Inflammatory macrophage treated with lipopolysaccharide for 4 hours (primary cell): ENCODE measurements at places on chromosomes 6 and 20.

GRCh38 chr6:80340280-80340679 is 233.8 kb downstream of the BCKDHB start:
- DNase-seq, result no peak

DNA sequence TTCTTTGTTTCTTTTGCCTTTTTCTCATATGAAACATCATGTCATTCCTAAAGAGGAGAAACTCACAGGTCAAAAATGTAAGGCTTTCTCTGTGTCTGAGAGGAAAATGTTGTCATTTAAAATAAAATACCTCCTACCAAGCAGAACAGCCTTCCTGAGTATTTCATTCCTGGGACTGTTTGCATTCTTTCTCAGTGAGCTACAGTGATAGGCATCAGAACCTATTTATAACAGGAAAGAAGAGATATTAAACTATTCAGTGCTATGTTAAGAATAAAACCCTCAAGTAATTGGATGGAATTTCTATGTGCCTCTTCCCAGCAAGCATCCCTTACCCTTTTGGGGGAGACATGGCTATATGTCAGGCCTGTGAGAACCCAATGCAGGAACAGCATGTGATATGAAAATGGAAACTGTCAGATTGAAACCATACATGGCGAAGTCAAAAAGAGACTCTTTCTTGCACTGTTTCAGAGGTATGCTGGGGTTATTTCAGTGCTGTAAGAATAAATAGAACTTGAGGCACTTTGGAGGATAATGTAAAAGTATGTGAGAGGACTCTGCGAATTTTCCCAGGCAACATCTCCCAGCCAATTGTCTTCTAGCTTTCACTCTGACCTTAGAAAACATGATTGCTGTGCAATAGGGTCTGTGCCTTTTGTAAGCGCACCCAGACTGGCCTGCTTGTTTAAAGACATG is 133.8 kb upstream of the CCN2 start:
- no peak for DNase-seq

DNA sequence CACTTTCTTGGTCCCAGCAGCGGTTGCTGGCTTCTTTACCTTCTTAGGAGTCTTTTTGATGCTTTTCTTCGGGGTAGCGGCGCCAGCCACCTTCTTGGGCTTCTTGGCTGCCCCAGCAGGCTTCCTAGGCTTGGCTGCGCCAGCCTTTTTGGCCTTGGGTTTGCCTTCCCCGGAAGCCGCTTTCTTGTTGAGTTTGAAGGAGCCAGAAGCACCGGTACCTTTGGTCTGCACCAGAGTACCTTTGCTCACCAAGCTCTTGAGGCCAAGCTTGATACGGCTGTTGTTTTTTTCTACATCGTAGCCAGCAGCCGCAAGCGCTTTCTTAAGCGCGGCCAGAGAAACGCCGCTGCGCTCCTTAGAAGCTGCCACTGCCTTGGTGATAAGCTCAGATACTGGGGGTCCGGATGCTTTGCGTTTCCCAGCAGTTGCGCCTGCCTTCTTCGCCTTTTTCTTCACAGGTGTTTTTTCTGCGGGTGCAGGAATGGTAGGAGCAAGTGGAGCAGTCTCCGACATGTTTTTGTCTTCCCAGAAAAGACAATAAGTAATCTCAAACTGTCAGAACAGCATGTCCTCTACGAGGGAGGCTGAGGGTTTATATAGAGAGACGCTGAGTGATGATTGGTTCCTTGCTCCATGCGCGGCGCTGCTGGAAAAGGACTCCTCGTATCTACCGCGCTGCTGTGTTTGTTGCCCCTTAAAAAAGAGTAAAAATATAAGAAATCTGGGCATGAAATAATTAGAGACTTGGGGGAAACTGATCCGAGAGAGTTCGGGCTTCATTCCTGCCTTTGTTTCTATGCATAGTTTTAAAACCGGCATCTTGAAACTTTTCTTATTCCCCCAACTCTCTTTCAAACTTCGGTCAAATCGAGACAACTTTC is 130.3 kb upstream of the BTN3A2 start:
- DNase-seq, result peak; percentile 63

- no peak for DNase-seq
These were observed 203.9 kb downstream of the PHF3 start for GRCh38 chr6:63839485-63839884.

DNA sequence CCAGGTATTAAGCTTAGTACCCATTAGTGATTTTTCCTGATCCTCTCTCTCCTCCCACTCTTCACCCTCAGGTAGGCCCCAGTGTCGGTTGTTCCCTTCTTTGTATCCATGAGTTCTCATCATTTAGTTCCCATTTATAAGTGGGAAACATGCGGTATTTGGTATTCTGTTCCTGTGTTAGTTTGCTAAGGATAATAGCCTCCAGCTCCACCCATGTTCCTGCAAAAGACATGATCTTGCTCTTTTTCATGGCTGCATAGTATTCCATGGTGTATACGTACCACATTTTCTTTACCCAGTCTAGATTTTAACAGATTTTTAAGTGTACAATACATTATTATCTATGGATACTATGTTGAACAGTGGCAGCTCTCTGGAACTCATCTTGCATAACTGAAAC is 44.4 kb downstream of the CYP24A1 start:
- DNase-seq, result no peak

- DNase-seq, result no peak
These were observed 152.3 kb downstream of the ZDHHC14 start for GRCh38 chr6:157533048-157533871.

- DNase-seq, result no peak
These were observed 24.4 kb downstream of the MARCKS start for GRCh38 chr6:113881478-113881980.

DNA sequence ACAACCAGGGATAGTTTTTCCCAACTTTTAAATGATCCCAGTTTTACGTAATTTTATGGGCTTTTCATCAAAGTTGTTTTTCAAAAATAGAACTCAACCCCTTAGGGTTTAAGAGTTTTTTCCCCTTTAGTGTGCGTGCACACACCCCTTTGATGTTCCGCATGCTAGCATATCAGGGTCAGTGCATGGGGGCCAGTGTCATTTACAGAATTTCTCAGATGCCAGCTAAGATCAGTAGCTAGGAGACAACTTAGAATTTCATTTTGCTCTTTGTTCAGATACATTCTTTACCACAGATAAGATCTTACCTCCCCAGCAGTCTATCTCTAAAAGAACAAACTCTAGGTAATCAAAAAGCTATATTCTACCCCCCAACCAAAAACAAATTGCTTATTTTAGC is 238.5 kb upstream of the SASH1 start:
- no peak for DNase-seq

DNA sequence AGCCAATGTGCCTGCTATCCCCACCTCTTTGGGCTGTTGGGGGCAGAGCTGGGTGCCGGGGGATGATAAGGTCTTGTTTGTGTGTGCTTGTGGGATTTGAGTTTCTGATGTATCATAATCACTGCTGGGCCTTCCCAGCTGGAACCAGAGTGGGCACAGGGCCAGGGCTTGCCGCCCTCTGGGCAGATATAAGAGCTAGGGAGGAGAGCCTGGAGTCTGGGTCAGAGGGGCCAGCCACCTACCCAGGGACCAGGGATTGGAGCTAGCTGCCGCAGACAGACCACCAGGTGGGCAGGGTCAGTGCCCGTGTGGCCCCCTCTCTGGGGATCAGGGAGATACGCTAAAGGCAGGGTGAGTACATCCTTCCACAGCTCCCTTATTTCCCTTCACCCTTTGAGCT is 3.1 kb upstream of the TLDC2 start:
- no peak for DNase-seq

- no peak for DNase-seq
These were observed 214.9 kb upstream of the KCNG1 start for GRCh38 chr20:51237791-51238190.

DNA sequence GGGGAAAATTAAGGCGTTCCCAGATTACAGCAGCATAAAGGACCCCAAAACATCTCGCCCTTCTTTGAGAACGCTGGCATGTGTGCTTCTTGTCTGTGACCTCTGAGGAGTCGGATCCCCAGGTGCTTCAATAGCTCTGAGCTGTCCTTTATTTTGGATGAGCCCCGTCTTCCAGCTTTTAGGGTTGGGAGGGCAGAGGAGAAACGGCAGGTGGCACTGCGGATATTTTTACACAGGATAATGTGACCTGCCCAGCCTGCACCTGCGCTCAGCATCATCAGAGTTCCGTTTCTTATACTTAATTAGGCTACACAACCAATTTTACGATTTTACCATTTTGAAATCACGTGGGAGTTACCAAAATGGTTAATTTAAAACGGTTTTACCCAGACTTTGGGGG is 147.7 kb upstream of the RPS6KA2 start:
- DNase-seq, result no peak

- DNase-seq, result peak; percentile 62
These were observed 8.3 kb upstream of the NCOA3 start for GRCh38 chr20:47493175-47493962.

DNA sequence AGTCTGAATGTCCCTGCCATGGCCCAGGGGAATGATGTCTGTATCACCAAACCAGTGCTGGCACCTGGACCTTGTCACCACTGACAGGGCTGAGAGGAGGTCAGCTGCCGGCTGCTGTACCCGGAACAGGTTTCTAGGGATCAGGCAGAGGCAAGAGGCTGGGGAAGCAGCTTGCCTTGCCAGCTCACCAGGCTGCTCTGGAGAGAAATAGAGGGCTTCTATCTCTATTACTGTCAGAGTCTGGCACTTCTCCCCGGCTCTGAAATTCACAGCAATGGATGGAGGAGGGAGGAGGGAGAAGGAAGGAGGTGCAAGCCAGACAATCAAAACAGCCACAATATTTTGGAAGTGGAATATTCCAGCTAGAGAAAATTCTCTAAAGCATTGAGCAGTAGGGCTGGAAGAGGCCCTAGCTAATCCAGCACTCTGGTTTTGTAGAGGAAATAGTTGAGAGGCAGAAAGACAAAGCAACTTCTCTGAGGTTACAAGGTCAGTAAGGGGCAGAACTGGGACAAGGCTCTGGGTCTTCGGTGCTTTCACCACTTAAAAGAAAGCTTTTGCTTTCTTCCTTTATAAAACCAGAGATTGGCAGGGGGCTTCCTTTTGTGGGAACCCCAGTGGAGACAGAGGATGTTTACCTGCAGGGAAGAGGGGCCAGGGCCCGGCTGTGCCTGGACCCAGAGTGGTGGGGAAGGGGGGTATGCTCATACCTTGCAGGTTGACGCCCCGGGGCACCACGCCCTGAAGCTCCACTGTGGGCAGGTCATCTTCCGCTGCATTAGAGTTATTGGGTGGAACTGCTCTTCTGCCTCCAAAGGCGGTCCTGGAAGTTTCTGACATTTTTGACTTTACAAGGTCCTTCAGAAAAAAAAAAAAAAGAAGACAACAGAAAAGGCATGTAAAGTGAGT is 2.4 kb downstream of the F13A1 start:
- no peak for DNase-seq

DNA sequence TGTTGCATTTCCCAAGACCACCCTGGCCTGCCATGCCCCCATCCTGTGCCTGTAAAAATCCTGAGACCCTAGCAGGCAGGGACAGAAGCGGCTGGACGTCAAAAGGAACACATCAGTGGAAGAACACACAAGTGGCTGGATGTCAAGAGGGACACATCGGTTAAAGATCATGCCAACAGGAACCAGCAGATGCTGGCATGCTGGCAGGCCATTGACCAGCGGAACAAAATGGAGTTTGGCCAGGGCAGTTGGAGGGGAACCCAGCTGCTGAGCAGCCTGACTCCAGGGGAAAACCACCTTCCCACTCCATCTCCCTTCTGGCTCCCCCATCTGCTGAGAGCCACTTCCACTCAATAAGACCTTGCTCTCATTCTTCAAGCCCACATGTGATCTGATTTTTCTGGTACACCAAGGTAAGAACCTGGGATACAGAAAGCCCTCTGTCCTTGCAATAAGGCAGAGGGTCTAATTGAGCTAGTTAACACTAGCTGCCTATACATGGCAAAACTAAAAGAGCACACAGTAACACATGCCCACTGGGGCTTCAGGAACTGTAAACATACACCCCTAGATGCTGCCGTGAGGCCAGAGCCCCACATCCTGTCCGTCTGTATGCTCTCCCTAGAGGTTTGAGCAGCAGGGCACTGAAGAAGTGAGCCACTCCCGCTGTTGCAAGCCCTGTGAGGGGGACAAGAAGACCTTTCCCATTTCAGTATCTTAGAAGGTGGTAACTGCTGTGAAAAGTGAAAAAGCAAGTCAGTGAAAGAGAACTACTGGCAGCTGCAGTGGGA is 4.2 kb upstream of the TSBP1 start:
- DNase-seq, result no peak

DNA sequence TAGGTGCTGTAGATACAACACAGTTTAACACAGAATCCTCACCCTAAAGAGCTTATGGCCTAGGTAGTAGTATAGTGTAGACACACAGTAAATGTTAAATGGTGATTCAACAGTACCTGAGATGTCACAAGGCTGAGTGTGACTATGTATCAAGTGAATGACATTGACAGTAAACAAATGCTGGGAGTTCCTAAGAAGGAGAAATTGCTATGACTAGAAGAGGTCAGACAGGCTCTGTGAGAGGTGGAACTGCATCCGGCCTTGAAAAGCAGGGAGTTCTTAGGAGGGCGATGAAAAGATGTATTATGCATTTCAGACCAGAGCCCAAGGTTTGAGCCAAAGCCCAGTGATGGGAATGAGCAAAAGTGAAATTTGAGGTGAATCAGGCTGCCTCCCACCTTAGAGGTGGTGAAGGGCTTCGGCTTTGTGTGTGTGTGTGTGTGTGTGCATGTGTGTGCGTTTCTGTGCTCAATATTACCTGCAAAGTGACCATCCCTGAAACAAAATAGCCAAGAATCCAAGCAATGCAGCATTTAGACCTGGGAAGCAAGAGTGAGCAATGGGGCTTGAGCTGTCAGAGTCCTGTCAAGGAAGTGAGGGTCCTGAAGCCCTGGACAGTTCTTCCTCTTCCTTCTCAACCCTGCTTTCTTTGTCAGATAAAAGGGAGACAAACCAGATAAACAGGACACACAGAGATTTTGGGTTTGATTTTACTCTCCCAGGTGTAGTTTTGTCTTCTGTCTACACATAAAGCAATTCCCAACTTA is 32.3 kb upstream of the CITED2 start:
- no peak for DNase-seq

- DNase-seq, result no peak
These were observed 11.8 kb downstream of the PSMF1 start for GRCh38 chr20:1130058-1130694.

DNA sequence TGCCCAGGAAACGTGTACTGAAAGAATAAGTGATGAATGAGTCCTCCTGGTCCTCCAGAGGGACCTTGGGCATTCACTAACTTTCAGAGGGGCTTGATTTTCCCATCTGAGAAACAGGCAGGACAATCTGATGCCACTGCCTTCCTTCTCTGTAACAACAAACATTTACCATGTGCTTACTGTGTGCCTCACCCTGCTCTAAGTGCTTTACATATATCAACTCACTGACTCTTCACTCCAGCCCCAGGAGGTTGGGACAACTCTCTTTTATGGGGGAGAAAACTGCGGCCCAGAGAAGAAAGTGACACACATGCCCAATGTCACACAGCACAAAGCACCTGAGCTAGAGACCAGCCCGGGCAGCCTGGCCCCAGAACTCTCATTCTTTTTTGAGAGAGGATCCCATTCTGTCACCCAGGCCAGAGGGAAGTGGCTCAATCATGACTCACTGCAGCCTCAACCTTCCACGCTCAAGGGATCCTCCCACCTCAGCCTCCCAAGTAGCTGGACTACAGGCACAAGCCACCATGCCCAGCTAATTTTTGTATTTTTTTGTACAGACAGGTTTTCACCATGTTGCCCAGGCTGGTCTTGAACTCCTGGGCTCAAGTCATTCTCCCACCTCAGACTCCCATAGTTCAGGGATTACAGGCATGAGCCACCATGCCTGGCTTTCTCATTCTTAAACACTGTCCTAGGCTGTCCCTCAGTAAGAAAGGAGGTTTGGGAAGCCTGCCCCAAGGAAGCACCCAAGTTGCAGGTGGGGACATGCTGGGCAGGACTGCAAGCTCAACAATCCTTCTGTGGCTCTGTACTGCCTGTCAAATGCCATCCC is 38.0 kb downstream of the NOL4L start:
- DNase-seq, result no peak
